Nucleus accumbens (tissue), 56 donors: ENCODE measurements at places on chromosomes 1 and 21.

DNA sequence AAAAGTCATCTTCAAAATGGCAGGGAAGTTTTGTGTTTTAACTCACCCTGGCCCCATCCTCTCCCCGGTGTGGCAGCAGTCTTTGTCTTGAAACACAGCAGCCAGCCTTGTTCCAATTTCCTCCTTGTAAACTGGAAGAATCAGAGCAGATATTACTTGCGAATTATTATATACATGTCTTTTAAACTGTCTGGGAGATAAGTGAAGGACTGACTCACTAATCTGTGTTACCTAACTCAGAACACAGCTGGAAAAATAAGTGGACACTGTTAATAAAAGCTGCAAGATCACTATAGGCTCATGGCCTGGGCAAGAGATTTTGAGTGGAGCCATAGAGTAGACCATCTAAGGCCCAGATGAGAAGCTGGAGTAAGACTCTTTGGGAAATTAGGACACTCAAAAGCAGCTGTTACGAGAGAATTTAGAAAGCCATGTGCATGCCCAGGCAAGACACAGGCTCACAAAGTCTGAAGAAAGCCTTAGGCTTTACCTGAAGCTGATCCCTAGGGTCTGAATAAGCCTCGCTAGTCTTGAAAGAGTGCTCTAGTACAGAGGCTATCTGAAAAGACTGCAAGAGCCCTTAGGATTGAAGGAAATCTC is 233.0 kb upstream of the RAB4A start:
- no peak for DNase-seq

DNA sequence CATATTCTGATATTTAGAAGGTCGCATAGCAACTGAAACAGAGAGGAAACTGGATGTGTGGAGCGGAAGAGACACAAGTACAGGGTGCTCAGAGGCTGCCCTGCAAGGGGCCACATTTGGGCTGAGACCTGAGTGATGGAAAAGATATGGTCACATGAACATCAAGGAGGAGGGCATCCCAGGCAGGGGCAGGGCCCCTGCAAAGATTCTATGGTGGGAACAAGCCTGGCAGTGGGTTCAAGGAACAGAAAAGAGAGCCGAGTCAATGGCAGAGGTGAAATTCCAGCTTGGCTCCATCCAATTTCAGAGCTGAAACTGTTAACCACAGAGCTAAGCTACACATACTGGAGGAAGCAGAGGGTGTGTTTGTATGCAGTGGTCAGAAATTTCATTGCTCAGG is 227.7 kb downstream of the PRDM2 start:
- DNase-seq = no peak

GRCh38 chr1:156848461-156849150 is 10.3 kb downstream of the INSRR start:
- DNase-seq = no peak

DNA sequence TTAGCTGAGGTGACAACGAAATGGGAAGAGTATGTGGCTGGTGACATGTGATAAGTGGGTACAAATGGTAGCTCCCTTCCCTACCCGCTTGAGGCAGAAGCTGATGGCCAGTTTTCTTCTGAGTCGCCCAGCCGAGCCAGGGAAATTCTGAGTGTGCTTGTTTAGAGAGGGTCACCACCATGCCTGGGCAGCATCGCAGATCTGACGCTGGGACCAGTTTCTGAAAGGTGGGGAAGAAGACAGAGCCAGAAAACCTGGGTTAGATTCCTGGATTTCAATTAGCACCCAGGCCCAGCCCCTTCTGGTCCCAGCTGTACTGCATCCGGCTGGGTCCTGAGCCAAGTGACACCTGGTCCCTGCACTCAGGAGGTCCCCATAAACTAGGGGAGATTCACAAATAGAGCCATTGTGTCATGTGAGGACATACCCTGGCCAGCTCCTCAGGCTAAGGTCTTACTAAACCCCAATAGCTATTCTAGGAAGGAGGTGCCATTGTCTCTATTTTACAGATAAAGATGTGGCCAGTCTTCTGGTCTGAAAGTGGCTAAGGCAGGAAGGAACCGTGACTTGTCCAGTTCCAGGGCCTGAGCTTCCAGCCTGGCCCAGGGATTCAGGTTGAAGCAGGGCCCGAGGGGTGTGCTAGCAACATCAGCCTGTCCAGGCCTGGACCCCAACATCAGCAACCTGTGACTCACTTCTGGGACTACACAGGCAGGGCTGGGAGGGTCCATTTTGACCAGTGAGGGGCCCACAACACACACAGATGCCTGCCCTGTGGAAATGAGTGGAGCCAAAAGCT is 1.7 kb upstream of the TMEM61 start:
- no peak for DNase-seq

DNA sequence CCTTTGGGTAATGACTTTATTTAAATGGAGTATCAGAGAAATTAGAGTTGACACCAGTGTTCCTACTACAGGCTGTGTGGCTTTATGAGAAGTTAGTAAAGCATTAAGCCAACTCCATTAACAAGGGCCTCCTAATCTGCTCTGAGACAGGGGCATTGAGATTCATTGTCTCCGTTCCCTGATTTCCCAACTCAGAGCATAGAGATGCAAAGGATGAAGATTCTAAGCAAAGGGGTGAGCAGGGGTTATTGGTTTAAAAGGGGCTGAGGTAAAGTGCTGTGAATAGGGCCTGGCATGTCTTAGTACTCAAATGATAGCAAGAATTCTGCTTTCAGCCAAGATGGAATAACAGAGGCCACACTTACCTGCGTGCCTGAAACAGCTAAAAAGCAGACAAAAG is 428.4 kb downstream of the PTPRU start:
- no peak for DNase-seq

GRCh38 chr1:205069371-205070125 is 14.7 kb downstream of the TMEM81 start:
- no peak for DNase-seq

- no peak for DNase-seq
Observed at GRCh38 chr1:95657248-95657647, 423.2 kb downstream of the RWDD3 start.

DNA sequence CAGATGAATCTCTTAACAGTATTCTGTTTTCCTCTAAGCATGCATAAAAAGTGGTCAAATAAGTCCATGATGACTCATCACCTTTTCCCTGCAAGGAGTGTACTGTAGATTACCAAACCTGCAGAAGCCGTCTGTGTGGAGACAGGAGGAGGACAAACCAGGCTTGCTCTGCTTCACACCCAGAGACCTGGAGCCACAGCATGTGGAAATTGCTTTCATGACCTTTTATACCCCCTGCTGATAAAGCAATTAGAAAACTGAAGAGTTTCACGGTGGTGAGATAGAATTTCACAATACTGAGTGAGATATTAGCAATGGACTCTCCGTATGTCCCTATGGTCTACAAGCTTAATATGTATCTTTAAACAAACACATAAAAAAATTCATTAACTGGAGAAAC is 9.4 kb downstream of the CORT start:
- DNase-seq = no peak

GRCh38 chr1:67368046-67368514 is 60.4 kb downstream of the IL12RB2 start:
- no peak for DNase-seq

GRCh38 chr1:231192620-231193163 is 30.8 kb downstream of the TRIM67 start:
- DNase-seq = peak; percentile 72

GRCh38 chr1:53896635-53897229 is 2.7 kb downstream of the DIO1 start:
- DNase-seq = no peak

DNA sequence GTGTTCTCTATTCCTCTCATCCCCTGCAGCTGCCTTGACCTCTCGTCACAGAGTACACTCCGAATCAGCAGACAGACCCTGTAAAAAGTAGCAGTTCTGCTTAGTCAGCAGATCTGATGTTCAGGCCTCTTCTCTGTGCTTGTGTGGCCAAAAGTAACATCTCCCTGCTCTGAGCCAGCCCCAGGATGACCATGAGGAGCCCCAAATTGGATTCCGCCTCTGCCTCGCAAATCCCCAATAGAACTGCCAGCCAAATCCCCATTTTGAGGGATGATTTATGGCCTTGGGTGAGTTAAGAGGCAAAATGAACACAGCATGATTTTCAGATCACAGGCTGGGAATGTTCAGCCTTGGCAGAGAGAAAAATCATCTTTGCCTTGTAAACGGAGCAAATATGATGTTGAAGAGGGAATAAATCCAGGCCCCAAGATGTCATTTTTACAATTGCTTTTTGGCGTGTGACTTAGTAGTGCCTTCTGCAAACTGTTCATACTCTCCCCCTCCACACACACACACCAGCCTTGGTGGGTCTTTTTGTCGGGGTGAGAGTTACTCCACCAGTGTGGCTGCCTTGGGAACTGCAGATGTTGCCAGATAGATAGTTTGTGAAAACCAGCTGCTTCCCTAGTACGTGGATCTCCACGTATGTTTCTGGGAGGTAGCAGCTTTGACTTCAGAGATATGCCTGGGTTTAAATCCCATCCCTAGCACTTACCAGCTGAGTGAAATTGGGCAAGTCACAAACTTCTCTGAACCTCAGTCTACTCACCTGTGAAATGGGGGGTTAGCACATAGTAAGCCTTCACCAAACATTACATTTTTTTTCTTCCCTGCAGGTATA is 77.8 kb downstream of the MAN1C1 start:
- DNase-seq = no peak

DNA sequence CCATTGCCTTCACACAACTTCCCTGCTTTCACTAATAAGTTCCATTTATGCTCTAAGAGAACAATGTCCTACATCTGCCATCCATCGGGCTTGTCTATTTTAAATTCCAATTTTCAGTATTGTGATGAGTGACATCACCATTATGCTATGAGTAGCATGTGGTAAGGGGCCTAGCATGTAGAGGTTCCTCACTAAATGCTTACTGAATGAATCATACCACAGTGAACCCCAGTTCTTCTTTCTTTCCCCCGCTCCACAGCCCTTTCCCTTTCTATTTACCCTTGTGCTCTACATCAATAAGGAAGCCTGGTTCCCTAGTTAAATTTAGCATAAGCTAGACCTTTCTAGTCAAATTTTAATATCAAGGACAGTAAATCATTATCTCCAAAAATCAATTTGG is 195.0 kb upstream of the RGS18 start:
- DNase-seq = no peak

GRCh38 chr1:25543425-25544242 is at the start of gene LDLRAP1:
LDLRAP1 (plus strand) TSS chr1:25543606; CDS start chr1:25543699, 93 bp downstream.
- DNase-seq = no peak

GRCh38 chr1:111461765-111462164 is 12.0 kb upstream of the C1orf162 start:
- no peak for DNase-seq

- no peak for DNase-seq
Observed at GRCh38 chr21:36902331-36902730, 64.1 kb downstream of the HLCS start.
